ENCODE measurements at places on chromosomes 11 and 22.

DNA sequence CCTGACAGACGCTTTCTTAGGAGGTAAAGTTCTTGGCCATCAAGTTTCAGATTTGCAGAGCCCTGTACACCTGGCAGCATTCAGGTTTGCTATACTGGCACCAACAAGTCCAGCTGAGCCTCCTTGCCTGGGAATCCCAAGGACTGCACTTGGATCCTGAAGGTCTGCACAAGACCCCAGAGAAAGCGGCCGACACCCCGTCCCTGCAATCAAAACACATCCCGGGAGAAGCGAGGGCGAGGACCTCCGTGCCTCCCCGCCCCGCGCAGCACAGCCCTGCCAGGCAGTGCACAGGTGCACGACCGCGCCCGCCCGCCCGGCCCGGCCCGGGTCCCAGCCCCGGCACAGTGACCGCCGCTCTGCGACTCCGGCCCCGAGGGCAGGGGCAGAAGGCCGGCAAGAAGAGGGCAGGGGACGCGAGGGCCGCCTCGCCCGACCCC lies 559 bp downstream of the MRTFA start:
- no peak for DNase-seq

DNA sequence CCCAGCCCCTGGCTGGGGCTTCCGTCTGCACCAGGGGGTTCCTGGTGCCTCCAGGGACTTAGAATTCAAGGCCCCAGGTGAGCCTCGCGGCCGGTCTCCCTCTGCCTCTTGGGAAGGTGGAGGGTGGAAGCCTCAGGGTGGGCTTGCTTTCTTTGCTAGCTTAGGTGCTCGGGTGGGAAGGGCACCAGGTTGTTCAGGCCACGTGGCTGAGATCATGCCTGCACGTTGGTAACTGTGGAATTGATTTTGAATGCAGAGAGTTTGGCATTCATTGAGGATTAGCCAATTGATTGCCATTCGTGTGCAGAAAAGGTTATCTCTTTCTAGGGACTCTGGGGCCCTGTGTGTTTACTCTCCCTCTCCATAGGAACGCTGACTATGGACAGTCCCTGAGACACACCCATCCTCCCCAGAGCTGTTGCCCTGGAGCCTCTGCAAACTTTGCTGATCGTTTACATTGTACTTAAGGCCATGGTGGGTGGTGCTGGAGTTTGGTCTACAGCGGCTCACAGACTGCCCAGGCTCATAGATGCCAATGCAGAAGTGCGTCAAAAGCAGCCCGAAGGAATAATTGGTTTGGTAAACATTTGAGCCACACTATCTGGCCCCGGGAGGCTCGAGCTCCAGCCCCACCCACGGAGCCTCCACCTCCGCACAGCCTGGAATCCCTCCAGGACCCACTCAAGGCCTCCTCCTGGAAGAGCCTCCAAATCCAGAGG lies 1457.7 kb downstream of the BRD1 start:
- DNase-seq, result peak; percentile 99

GRCh38 chr11:76236092-76236999 lies 30.0 kb upstream of the WNT11 start:
- DNase-seq, result peak; percentile 81

GRCh38 chr11:76621868-76622267 lies 48.7 kb downstream of the LRRC32 start:
- no peak for DNase-seq

Measured in A549 (cell line).